ENCODE measurements at places on chromosomes 6 and 20.

DNA sequence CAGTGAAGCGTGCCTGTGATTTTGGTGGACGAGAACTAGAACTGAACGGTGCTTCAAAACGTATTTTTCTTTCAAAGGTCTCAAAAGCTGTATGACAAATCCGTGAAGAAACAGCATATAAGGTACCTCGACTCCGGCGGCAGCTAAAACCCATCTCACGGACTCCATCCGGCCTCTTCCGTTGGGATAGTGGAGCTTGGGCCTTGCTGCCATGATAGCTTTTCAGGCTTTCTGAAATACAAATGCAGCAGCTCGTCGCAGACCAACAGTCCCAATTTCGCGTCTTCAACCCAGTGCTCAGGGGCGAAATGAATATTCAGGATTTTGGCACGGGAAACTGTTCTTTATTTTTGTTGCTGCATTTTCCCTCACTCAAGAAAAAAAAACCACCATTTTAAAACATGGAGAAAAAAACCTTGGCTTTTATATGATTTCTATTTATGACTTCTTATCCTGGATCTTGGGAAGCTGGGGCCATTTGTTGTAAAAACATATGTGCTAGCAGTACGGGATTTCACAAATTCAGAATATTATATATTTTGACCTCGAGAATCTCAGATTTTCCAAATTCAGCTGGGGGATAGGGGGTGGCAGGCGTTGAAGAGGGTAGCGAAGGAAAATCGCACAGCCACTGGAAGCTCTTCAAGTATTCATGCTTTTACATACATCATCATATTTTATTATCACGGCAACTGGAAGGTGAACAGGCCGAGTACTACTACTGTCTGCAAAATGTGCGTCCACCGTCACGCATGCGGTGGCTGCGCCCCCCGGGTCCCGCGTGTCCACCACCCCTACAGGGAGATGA, 849 bp downstream of the GSTA4 start:
- DNase-seq, result peak; percentile 75

DNA sequence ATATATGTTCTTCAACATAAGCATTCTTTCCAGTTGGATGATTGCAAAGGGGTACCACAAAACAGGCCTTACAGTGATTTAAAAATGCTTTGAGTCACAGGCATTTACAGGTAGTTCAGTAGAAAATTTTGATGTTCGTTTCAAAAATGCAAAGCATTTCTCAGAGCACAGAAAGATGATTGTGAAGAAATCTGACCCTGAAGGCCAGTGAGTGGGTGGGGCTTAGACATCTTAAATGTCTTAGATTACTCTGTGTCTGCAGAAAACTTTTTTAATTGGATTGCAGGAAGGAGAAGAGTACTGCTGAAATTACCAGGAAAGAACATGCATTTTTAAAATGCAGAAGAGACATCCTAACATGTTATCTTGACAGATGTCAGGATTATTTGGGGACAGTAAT, 268.3 kb downstream of the CDKAL1 start:
- no peak for DNase-seq

- DNase-seq, result no peak
Observed at GRCh38 chr6:36419310-36419709, 23.3 kb downstream of the PXT1 start.

- no peak for DNase-seq
Observed at GRCh38 chr6:34112126-34112525, 33.8 kb downstream of the GRM4 start.

DNA sequence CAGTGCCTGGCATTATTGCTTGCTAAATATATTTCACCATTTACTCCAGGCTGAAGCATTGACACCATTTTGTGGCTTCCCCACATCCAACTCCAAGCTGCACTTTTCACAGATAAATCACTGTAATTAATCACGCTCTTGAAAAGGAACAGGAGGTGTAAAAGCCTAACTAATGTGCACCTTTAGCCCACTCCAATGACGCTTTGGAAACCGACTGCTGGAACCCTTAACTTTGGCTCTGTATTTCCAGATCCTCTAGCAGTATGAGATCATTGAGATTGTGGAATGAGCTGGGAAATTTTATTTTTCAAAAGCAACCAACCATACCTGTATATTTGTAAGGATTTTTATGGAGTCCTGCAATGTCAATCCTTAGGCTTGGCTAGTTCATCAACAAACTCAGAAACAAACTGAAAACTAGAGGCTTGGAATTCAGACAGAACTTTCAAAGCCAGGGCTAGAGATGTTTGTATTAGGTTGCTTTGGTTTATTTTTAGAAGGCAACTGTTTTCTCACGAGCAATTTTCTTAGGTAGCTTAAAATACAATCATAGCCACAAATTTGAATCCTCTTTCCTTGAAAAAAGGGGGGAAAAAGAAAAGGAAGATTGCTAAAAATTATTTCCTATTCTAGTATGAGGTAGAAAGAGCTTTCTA, 52.8 kb upstream of the UTRN start:
- no peak for DNase-seq

GRCh38 chr20:59575653-59576052, 28.7 kb upstream of the PHACTR3 start:
- no peak for DNase-seq

GRCh38 chr6:143647191-143647590, 30.6 kb upstream of the PHACTR2 start:
- no peak for DNase-seq

- DNase-seq, result no peak
Observed at GRCh38 chr6:11025921-11026635, 18.0 kb downstream of the ELOVL2 start.

- DNase-seq, result no peak
Observed at GRCh38 chr6:37777272-37777834, 42.2 kb upstream of the ZFAND3 start.

GRCh38 chr20:4817230-4817671, 95.5 kb downstream of the PRND start:
- DNase-seq, result no peak

GRCh38 chr20:2700913-2701620, 8.5 kb downstream of the EBF4 start:
- DNase-seq, result no peak

DNA sequence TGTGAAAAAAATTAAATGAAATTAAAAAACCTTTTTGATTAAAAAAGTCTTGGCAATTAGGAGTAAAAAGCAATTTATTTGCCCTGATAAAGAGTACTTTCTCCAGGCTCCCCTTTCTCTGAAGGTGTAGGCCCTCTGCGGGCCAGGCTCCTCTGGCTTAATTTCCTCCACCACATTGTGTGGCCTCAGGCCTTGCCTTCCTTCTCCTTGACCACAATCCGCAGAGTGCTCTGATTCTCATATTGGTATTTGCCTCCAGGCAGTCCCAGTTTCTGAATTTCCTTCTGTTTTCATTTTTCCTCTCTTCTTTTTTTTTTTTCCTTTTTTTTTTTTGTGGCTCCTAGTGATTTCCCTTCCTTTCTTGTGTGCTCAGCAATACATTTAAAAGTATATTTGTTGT, 96.4 kb downstream of the AIG1 start:
- no peak for DNase-seq

GRCh38 chr6:106882601-106883518, 91.7 kb downstream of the CD24 start:
- DNase-seq, result peak; percentile 14

DNA sequence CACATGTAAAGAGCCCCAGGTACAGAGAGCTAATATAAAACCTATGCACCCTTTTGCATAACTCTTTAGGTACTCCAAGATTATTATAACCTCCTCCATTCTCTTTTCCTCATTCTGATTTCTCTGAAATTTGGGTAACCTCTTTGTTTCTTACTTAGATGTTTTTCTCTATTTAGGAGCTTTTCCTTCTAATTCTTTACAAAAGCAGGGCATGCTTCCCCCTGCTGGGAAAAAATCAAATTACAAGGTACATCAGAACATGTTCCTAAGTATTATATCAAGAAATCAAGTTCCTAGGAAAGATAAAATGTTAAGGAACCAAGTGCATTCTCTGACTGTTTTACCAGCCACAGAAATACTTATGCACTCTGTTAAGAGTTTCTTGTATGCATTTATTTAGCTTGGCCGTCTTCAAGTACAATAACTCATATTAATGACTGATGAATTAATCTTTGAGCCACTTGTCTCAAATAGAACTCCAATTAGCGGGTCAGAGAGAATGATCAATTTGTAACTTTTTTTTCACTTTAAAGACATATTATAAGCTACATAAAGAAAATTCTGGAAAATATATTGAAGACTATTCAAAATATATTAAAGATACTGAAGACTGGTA, 2.1 kb downstream of the KHDRBS2 start:
- no peak for DNase-seq
